ENCODE measurements at places on chromosomes 4 and X.

DNA sequence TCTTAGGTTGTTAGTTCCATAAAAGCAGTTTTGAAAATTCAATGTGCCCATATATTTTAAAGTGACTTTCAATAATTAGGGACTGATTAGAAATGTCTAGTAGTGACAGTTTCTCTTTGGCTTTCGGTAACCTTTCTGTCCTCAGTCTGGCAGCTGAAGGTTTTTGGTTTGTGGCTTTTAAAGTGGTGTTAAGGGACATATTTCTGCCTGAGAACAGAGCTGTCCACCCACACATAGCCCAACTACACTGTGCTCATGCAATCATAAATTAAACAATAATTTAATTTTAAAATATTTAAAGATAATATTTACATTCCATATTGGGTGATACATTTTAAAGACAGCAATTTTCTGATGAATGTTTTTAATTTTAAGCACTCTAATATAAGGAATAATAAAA lies 335.0 kb upstream of the TENM3 start:
- DNase-seq, result no peak

DNA sequence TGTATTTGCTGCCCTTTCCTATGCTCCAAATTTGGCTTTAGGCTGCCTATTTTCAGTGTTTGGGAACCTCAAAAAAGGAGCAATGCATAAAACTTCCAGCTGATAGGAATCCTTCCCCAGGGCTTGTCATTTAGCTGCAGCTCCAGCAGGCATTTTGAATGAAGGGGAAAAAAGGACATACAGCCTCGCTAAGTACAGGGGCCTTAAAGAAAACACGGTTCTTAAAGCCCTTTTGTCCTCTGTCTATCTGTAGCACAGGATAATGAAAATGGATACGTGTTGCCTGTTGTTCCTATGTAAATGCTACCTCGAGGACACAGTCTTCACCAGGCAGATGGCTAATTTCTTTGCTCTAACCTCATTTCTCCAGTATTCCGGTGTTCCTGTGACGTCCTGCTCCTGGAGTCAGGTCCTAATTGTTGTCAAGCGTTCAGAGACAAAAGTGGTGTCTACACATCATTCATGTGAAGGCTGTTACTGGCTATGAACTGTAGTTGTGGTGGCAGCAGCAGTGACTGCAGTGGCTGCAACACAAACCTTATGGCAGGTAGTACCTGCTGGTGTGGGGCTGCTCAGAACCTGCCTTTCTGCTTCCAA lies 117.4 kb downstream of the MGST2 start:
- DNase-seq, result no peak

DNA sequence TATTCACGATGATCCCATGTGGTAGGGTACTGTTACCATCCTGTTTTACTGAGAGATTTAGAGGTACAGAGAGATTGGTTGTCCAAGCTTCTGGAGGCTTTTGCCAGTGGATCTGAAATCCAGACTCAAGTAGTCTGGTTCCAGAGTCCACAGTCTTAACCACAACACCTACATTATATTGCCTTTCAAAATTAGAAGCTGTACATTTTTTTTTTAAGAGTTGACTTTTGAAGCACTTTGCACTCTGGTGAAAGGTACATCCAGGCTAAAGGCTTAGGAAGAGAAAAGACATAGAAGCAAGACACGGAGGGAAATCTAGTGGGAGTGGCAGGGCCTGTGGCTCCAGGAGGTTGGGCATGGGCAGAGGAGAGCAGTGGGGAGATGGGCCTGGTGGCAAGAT lies 122.1 kb downstream of the AFF1 start:
- no peak for DNase-seq

- DNase-seq, result no peak
Observed at GRCh38 chr4:67401902-67402301, 143.4 kb downstream of the CENPC start.

DNA sequence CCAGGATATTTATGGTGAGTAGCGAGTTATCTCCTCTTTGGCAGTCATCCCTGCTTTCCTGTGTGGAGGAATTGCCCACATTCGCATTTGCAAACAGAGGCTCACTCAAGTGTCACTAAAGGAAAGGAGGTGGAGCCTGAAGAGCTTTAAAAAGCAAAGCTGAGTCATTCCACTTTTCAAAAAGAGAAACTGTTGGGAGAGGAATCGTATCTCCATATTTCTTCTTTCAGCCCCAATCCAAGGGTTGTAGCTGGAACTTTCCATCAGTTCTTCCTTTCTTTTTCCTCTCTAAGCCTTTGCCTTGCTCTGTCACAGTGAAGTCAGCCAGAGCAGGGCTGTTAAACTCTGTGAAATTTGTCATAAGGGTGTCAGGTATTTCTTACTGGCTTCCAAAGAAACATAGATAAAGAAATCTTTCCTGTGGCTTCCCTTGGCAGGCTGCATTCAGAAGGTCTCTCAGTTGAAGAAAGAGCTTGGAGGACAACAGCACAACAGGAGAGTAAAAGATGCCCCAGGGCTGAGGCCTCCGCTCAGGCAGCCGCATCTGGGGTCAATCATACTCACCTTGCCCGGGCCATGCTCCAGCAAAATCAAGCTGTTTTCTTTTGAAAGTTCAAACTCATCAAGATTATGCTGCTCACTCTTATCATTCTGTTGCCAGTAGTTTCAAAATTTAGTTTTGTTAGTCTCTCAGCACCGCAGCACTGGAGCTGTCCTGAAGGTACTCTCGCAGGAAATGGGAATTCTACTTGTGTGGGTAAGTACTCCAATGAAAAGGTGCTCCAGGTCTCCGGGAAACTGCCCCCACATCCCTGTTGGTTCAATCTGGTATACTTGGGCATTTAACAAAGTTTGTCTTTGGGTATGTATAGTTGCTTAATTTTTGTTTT lies at the start of gene EGF:
TSS of gene EGF (plus strand) at position 178 of the 890 bp plus-strand sequence. CDS start at position 631, 453 bp downstream.
- DNase-seq, result no peak

DNA sequence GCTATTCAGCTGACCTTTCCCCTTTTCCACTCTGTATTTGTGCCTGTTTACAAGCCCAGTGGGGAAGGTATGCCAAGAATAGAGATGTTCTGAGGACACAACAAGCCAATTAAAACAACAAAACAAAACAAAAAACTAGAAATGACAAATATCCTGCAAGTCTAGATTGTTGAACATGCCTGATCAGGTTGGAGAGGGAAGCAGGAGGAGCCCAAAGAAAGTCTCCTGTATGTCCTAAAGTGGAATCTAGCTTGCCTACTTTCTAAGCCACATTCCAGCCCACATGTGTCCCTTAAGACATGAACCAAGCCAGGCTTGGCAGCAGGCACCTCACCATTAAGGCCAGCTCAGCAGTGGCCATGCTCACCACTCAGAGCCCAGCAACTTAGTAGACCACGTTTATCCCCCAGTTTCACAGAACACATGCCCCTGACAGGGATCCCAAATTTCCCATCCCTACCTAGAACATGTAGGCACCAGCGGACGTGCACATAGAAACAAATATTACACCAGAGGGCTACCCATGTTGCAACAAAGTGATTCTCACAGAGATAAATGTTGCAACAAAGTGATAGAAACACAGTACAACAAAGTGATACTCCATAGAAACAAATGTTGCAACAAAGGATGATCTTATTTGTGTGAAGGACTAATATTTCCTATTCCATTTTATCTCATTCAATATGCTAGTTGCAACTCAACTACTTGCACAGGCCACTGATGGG lies 48.3 kb downstream of the CD99L2 start:
- DNase-seq, result no peak
